ENCODE measurements at places on chromosomes 7 and 10. TPM values are rescaled to one million over a fixed set of nuclear protein-coding genes. Genes with fewer than 3 reads are reported as not detected.

IFRD1 gene
- total RNA-seq, result 31.2 TPM

LIPF gene
- total RNA-seq, result not detected

- peak; percentile 86 for DNase-seq
These were observed 21.4 kb upstream of the VOPP1 start for GRCh38 chr7:55593515-55594318.

DNA sequence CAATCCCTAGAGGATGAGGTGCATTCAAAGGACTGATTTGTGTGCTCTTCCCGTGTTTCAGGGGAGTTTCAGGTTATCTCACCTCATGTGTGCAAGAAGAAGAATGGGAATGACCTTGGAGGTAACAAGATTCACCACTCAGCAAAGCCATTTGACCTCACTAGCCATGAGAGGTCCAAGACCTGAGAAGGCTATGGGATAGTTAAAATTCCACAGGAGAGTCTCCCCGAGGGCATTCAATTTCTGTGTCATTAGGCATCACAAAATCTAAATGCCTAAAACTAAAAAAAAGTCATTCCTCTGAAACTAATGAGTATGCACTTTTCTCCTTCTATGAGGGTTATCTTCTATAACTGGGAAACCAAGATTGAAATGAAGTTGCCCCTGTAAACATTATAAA lies 433.4 kb downstream of the KCNMA1 start:
- DNase-seq, result no peak

GLI3 gene
- total RNA-seq, result 46.2 TPM

DNA sequence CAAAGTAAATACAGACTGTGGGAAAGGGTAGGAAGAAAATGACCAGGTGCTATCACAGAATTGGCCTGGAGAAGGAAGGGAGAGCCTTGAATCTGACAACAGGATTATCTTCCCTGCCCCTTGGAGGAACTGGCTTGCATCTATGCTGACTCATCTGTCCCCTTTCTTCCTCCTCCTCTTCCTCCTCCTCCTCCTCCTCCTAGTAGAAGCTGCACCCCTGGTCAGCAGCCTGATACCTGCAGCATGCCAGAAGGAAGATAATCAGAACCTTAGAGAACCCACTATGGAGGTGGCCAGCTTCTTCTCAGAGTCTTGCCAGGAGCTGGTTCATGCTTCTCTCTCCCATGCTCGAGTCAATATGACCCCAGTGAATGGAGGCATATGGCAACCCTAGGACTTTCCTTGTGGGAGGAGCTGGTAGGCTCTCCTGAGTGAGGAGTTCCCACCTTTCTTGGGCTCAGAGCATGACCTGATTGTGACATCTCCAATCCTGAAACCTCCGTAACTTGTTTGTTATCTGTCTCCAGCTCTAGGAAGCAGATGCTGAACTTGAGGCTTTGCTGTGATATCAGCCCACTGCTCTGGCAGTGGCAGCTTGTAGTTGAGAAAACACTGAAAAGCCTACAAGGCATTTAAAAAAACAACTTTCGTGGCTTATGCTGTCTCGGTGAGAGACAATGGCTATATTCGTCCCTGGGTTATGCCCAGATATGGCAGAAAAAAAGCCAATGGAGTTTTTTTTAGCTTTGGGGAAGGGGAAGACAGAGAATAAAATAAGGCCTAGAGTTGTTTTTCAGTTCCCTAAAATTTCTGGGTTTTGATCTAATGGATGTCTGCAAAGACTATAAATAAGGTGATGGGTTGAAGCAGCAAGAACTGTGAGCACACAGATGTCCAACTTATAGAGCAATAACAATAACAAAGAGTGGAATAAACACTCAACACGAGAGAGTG lies 60.6 kb downstream of the CDHR3 start:
- DNase-seq, result no peak

KNDC1 gene
- 26.6 TPM for total RNA-seq

DNA sequence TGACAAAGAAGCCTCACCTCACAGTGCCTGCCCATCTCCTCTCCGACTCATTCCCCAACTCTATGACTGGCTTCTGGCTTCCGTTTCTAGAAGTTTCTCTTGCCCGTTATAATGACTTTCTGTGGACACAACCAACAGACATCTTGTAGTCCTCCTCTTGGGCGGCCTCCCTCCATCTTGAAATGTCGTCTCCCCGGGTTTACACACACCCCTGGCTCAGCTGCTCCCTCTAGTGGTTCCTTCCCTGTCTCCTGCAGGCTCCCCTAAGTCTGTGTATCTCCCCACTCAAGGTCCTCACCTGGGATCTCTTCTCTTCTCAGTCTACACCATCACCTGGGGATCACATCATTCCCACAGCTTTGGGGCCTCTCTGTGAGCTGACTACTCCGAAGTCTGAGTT lies 123.4 kb upstream of the NEBL start:
- peak; percentile 76 for DNase-seq

GRCh38 chr10:7265396-7266123 lies 145.3 kb downstream of the SFMBT2 start:
- no peak for DNase-seq

KCND2 gene
- 4.6 TPM for total RNA-seq

TRPV6 gene
- total RNA-seq, result 0.80 TPM

DNA sequence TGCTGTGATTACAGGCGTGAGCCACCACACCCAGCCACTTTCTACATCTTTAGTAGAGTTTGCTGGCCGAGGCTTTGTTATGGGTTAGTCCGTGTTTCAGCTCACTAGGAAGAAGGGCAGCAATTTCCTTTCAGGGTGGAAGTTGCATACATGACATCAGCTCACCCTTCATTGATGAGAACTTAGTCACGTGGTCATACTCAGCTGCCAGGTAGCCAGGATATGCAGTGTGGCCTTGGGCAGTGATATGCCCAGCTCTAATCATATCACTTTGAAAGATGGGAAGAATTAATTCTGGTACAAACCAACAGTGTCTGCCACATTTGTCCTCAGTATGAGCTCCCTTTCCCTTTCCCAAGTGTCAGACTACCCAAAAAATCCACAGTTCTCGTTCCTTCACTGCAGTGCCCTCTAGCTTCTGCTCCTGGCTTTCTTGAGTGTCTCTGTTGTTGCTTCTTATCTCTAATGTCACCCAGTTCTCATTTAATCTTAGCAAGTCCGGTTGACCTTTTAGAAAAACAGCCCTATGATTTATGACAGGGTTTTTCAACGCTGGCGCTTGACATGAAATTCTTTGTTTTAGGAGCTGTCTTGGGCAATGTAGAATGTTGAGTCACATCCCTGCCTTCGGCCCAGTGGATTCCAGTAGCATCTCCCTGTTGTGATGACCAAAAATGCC lies 108.7 kb upstream of the ITGB1 start:
- DNase-seq, result no peak

DNA sequence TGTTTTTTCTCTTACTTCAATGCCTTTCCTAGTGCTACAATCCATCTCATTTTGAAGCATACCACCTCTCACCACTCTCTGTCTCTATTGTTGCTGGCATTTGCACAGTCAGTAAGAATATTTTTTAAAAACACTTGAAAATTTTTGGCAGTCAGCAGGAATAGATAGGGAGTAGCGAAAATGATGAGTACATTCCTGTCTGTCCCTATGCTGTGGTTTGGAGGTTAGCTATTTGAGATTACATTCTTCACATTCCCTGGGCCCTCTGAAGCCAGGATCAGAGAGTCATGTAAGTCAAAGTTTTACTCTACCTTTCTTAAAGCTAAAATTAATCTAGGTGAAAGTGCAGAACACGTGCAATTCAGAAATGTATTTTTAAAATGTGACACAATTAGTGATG lies 53.0 kb upstream of the MAGI2 start:
- no peak for DNase-seq

GRCh38 chr7:5589819-5590595 lies 166.4 kb upstream of the TNRC18 start:
- DNase-seq, result no peak

- DNase-seq, result no peak
These were observed 20.2 kb downstream of the RAMP3 start for GRCh38 chr7:45177801-45178200.

- no peak for DNase-seq
These were observed 330.0 kb downstream of the RNLS start for GRCh38 chr10:88253128-88253527.

GRCh38 chr10:17210361-17210760 lies 8.9 kb upstream of the TRDMT1 start:
- DNase-seq, result no peak

SFTPA1 gene
- total RNA-seq, result 4.4 TPM

DNA sequence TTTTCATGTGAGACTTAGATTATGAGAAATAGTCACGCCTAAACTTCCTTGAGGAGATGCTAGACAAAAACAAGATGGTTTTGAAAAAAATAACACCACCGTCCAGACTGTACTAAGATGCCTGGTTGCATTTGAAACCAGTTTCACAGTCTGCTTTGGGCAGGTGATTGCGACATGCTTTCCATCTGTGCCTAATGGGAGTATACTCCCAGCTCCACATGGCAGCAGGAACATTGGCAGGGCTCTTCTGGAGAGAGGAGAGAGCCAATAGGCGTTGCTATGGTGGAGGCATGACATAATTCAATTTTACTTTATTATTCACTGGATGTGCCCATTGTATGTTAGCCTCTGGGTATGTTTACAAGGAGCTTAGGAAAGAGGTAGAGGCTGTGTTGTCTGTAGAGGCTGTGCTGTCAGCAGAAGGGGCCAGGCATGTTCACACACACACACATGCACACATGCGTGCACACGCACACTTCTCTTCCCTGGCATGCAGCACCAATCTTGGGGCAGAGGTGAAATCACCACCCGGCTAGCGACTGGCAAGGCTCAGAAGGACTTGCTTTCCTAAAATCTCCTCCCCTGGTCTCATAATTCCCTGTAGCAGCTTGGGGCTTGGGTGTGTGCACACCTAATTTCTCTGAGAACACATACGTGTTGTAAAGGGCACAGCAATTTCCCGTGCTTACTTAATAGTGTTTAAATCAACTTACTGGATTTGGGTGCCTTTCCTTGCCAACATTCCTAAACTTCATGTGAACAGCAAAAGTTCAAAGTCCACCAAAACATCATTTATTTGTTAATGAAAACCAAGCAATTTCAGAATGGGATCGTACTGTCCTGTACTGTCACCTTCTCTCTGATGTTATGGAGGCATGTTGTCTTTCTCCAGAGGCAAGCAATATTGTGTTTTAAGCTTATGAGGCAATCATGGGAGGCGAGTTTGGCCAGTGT lies 162.1 kb downstream of the TCF7L2 start:
- DNase-seq, result no peak

- DNase-seq, result no peak
These were observed 153.6 kb downstream of the HDAC9 start for GRCh38 chr7:18648849-18649758.

GRCh38 chr7:157670490-157671357 lies 333.9 kb downstream of the DNAJB6 start:
- DNase-seq, result no peak

- no peak for DNase-seq
These were observed 748.4 kb upstream of the PHF14 start for GRCh38 chr7:10225275-10225674.

VIPR2 gene
- total RNA-seq, result 7.8 TPM

- no peak for DNase-seq
These were observed 761.5 kb upstream of the C7orf33 start for GRCh38 chr7:147829016-147829415.

DNA sequence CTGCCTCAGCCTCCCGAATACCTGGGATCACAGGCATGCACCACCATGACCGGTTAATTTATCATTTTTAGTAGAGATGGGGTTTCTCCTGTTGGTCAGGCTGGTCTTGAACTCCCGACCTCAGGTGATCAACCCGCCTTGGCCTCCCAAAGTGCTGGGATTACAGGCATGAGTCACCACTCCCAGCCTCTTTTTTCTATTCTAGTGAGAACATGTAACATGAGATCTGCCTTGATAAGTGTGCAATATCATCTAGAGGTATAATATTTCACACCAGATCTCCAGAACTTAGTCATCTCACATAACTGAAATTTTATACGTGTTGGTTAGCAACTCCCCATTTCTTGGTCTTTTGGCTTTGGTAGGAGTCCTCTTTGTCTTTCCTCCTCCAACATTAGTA lies 656.9 kb downstream of the CNTNAP2 start:
- DNase-seq, result no peak

DNA sequence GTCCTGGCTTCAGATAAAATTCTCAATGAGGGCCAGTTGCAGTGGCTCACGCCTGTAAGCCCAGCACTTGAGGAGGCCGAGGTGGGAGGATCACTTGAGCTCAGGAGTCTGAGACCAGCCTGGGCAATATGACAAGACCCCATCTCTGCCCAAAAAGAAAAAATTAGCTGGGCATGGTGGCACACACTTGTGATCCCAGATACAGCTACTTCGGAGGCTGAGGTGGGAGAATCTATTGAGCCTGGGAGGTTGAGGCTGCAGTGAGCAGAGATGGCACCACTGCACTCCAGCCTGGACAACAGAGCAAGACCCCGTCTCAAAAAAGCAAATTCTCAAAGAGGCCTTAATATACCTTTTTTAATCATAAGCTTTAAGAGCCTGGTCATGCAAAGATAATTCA lies 142.9 kb downstream of the CUX1 start:
- DNase-seq, result no peak

DNA sequence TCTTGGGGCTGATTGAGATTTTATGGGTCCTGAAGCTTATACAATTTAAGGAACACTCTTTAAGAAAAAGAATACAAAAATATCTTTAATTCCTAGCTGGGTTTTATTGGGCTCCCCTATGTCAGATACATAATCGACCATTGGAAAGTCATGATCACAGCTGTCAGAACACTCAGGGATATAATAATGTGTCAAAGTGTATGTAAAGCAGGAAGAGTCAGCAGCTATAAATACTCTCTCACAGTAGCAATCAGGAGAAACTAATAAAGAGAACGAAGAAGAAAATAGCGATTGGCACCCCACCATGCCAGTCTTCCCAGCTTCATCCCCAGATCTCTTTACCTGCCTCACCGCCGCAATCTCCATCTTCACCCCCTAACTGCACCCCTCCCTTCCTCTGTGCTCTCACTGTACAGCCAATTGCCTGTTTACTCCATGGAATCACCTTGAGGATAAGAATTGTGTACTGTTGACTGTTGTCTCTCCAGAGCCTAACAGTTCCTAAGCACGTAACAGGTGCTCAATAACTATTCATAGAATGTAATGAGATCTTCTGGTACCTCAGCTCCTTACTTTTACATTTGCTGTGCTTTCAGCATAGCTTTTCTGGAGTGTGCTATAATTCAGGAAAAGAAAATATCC lies 24.0 kb upstream of the WNT8B start:
- no peak for DNase-seq

SLC26A3 gene
- total RNA-seq, result 0.44 TPM

HMX2 gene
- total RNA-seq, result 1.4 TPM

GRCh38 chr10:50293513-50294313 lies 42.4 kb upstream of the ASAH2 start:
- DNase-seq, result no peak

PTF1A gene
- total RNA-seq, result 0.11 TPM

Data from WTC11 (cell line).